Right renal pelvis (tissue), 4 donors: ENCODE measurements at places on chromosomes 6 and 20.

DNA sequence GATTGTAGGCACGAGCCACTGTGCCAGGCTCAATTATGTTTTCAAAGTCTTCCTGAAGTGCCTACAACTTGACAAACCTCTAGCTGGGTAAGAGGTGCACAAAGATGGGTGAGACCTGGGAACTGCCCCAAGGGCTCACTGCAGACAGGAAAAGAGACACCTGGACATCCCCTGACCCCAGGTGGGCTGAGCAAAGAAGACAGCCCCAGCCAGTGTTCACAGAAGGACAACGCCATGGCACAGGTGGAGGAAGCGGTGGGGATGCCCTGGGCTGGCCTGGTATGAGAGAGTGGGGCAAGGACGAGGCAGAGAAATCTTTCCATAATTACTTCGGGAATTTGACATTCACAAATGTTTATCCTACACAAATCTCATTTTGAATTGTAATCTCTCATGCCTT, 278.9 kb downstream of the SMOC2 start:
- DNase-seq, result no peak

DNA sequence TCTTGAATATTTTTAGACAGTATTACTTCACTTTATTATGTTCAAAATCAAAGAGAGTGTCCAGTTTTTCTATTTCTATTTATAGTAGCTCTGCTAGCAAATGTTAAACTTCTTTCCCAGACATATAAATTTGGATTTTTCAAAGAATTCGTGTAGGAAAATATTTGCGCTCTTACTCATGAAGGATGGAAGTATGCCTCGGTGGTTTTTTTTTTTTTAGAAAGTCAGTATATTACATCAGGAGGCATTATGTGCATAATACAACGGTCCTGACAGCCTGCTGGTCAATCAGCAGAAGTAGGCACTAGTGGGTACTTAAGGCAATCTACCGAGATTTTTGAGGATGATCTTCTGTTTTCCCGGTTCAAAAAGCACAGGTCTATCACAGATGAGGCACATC, 249.3 kb downstream of the TBX18 start:
- no peak for DNase-seq

DNA sequence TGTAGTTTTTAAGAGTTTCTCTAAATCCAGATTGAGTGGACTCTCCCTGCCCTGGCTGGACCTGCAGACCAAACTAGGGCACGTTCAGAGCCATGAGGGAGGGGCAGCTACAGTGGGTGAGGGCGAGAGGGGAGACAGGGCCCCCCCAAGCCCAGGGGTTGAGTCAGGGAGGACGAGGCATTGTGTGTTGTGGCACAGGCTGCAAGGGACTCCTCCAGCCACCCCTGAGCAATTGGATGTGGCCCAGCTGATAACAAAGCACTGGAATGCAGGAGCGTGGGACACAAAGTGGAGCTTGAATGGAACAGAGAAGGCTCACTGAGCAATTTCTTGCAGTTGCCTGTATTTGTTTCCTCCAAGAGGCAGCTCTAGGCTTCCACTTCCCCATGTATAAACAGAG, 43.5 kb upstream of the MYL9 start:
- DNase-seq, result no peak

GRCh38 chr6:148693882-148694484, 52.8 kb upstream of the UST start:
- DNase-seq, result no peak

- no peak for DNase-seq
These were observed 17.8 kb upstream of the TAGAP start for GRCh38 chr6:159062564-159062945.

GRCh38 chr6:165831812-165832510, 168.9 kb upstream of the PDE10A start:
- no peak for DNase-seq

GRCh38 chr20:33311996-33312395, 29.0 kb downstream of the BPIFB1 start:
- no peak for DNase-seq

DNA sequence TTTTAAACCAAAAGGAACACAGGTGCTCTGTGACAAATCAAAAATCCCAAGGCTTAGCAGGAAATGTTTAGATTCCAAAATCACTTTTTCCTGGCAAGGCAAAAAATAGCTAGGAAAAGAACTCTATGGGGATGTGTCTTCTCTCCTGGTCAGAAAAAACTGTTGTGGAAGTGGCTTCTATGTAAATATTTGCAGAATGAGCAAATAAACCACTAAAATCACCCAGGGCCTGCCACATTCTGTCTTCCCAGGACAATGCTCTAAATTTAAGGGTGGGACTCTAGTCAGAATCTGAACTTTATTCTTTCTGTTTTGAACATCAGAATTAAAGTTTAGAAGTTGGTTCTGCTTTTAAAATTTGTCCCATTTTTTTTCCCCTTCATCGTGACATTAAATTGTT, 29.3 kb downstream of the GCM1 start:
- no peak for DNase-seq

DNA sequence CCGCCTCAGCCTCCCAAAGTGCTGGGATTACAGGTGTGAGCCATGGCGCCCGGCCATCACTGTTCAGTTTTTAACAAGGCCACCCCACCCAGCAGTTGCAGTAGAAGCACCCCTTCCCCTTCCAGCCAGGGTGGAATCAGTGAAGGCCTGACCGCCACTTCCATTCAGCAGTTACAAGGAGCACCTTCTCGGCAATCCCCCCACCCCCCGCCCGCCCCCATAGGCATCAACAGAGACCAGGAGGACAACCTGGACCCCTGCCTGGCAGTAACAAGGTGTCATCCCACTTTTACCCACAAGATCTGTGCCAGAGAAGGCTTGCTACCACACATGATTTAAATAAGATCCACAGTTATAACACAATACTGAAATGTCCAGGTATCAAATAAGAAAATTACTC, 23.1 kb downstream of the NCR2 start:
- no peak for DNase-seq

GRCh38 chr6:54441020-54441419, 132.8 kb downstream of the TINAG start:
- DNase-seq, result no peak

DNA sequence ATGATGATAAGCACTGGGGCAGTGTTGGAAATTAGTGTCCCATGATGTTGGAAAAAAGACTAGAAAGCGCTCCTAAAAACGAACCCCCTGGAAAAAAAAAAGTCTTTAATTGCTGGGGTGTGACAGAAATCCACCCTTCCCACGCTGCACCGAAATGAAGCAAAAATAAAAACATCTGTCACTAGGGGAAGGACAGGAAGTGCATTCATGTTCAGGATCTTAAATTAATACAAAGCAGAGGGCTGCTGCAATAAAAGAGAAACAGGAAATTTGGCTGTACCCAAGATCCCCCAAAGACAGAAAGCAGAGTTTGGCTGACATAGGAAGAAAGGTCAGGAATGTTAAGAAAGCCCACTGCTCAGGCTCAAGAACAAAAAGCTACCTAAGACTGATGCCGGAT, 333.9 kb downstream of the TBC1D32 start:
- DNase-seq, result no peak

DNA sequence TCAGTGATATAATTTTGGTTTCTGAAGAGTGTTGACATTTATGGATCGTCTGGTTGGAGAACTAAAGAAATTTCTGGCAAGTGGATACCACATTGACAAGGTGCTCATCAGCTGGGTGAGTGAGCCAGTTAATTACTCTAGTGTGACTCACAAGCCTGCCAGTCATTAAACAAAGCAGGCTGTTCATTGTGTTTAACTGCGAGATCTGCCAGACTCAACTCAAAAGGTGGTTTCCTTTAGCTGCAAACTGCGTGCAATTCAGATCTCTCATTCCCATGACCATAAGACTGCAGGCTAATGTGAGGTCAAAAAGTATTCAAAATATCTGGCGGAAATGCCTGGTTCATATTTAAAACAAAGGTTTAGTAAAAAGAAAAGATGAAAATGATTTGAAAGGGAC, 32.5 kb upstream of the IYD start:
- DNase-seq, result no peak
